PC-9 (cell line): ENCODE measurements at places on chromosomes 4 and X. TPM values are rescaled to one million over a fixed set of nuclear protein-coding genes. Genes with fewer than 3 reads are reported as not detected.

Gene TMPRSS11F
- not detected in 2 replicates for total RNA-seq

- no peaks in the 10 kb centered on the region for H3K36me3 ChIP-seq
- no peak overlapping the region for H3K27ac ChIP-seq
- DNase-seq: no peak
- H3K4me3 ChIP-seq: no peak overlapping the region
- no peaks in the 10 kb centered on the region for H3K4me1 ChIP-seq
- no peaks in the 10 kb centered on the region for H3K27me3 ChIP-seq
These were observed 281.7 kb downstream of the CHM start for GRCh38 chrX:85765651-85766050.

DNA sequence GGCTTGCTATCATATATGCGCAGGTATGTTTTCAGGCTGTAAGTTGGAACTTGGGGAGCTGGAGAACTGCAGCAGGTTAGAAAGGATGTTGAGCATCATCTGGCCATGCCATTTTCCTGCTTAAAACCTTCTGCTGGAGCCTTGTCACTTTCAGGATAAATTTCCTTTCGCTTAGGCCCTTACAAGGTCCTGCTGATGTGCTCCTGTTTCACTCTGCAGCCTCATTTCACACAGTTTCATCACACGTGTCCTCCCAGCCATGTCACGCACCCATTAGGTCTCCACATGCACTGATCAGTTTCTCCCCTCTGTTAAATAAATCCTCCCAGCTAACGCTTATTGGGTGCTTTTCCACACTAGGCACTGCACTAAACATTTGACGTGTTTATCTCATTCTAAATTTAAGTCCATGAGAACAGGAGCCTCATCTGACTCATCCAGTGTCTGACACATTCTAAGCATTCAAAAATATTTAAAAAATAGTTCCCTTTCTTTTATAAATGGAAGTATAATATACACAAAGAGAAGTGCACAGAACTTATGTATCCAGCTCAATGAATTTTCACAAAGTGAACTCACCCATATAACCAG, 14.5 kb downstream of the SOD3 start:
- H3K36me3 ChIP-seq: no peaks in the 10 kb centered on the region
- H3K4me3 ChIP-seq: no peak overlapping the region

GRCh38 chr4:4829837-4830236, 29.6 kb upstream of the MSX1 start:
- H3K4me1 ChIP-seq: no peaks in the 10 kb centered on the region
- DNase-seq: no peak
- no peak overlapping the region for H3K27ac ChIP-seq
- H3K27me3 ChIP-seq: no peaks in the 10 kb centered on the region
- no peak overlapping the region for H3K4me3 ChIP-seq

- H3K27ac ChIP-seq: no peak overlapping the region
- no peaks in the 10 kb centered on the region for H3K4me1 ChIP-seq
- H3K27me3 ChIP-seq: no peaks in the 10 kb centered on the region
These were observed 139.9 kb upstream of the OTUD4 start for GRCh38 chr4:145320294-145320693.
